ENCODE measurements at places on chromosomes 13 and 19.

DNA sequence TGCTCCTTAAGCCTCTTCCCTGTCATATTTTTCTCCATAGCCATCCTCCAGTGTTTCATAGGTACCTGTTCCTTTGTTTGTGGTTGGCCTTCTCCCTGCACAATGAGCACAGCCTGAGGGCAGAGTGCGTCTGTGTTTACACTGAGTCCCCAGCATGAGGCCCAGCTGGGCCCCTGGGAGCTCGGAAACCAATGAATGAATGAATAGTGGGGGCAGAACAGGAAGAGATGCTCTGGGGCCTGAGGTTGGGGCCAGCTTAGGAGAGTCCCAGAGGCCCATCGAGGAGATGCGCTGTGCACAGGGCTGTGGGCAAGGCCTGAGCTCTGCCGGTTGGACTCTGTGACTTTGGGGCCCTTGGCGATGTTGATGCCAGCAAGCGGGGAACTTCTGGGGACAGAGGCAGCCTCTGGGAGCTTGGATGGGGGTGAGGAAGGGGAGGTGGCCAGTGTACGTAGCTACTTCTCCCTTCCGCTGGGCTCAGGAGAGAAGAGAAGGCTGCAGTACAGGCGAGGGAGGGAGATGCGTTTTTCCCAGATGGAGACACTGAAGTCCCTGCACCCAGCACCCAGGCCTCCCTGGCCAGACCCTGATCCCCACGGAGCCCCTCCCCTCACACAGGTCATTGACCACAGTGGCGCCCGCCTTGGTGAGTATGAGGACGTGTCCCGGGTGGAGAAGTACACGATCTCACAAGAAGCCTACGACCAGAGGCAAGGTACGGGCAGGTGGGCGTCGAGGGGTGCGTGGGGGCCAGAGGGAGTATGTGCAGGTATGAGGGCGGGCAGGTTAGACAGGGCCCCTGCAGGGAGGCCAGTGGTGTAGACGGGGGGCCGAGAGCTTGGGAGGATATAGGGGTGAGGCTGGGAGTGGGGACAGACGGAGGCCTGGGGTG is 5.1 kb downstream of the TBCB start:
- no peak for DNase-seq

DNA sequence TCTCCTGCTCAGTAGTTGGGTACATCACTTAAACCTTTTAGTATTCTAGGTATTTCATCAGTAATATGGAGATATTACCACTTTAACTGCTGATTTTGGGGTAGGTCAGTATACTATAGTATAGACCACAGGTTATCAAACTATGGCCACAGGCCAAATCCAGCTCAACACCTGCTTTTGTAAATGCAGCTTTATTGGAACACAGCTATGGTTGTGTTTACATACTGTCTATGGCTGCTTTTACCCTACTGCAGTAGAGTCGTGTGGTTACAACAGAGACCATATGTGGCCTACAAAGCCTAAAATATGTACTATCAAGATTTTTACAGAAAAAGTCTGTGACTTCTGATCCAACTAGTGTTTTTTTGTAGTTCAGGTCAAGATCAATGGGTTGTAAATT is 10.3 kb downstream of the COG6 start:
- DNase-seq: no peak

DNA sequence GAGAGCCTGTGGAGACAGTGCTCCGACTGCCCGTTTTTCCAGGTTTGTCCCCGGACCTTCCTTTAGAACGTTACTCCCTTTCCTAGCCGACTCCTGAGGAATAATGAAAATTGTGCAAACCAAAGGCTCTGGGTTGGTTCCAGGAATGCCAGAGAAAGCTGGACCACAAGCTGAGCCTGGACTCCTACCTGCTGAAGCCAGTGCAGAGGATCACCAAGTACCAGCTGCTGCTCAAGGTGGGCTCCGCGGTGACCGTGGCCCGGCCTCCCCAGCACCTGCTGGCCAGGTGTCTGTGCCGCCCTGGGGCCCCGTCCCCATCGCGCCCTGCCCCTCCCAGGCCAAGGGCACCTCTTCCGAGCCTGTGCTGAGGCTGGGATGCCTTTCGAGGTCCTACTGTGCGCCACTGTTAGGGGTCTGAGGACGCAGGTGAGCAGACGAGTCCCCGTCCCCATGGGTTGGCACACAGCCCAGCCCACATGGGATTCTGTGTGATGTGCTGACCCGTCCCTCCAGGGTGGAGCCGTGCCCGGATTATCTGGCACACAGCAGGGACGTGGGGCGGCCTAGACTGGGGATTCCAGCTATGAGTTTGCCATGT is 20.5 kb upstream of the F7 start:
- no peak for DNase-seq

DNA sequence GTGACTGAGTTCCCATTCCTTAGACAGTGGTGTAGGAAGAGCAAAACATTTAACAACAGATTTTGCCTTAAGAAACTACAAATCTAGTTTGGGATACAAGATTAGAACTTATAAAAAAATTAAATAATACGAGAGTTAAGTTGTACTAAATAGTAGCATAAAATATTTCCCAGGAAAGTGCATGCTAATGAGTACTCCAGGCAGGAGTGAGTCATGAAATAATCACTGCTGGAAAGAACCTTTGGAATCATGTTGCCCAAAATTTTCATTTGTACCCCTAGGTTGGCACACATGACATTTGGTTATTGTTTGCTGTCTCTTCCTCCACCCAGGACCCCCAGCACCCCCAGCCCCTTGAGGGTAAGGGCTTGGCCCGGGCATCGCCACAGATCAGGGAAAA is 26.3 kb upstream of the KL start:
- peak; percentile 28 for DNase-seq

GRCh38 chr19:4042731-4043082 is 24.0 kb downstream of the ZBTB7A start:
- DNase-seq: no peak

GRCh38 chr13:46329624-46330023 is 57.4 kb downstream of the RUBCNL start:
- no peak for DNase-seq

DNA sequence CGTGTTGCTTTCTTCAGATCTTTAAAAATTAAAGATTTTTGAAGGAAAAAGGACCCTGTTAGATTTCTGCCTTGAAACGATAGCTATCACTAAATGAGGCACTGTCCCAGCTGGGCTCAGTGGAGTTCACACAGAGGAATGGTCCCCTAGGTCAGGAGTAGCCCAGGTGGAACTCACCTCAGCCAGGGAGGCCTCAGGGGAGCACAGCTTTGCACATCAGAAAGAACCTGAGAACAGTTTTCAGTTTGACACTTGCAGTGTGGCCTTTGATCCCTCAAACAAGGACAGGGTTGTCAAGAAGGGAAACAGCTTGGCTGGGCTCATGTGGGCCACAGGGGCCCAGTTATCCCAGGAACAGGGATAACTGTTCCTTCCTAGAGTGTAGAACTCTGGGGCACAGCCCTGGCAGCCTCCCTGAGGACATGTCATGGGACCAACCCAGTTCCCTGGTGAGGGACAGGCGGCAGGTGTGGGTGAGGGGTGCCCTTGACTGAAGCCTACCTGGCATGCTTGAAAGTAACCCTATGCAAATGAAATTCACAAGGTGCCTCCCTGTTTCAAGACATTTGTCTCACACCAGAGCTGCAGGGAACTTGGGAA is 59.4 kb downstream of the CHST8 start:
- DNase-seq: no peak

DNA sequence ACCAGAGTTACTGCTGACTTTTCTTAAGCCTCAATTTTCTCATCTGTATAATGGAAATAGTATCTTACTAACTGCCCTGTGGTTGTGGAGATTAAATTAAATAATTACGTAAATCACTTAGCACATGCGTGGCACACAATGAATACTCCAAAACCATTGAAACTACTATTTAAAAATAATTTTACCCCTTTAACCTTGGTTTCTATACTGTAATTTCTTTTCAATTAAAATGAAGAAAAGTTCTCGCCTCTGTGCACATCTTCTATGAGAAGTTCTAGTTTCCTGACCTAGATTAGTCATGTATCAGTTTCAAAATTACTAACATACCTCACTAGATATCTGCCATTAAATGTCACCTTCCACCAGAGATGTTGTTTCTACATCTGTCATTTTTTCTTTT is 5.7 kb downstream of the SLITRK1 start:
- DNase-seq: no peak

DNA sequence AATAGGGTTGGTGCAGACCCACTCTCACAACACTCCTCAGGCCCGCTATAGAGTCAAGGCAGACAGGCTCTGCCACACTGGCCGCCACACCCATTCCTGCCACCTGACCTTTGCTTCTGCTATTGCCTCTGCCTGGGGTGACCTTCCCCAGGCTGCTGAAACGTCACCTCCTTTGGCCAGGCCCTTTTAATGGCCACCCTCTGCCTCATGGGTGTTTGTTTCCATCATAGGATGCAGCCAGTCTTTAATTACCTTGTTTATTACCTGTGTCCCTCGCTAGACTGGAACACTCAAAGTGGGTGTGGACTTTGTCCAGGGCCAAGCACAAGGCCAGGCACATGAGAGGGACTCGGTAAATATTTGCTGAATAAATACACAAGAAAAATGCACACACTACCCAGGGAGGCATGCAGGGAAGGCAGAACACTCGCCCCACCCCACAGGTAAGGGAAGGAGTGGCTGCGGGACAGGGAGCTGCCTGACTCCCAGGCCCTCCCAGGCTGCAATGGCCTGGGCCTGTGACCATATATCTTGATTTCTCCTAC is 3.2 kb downstream of the LSM4 start:
- DNase-seq: no peak

DNA sequence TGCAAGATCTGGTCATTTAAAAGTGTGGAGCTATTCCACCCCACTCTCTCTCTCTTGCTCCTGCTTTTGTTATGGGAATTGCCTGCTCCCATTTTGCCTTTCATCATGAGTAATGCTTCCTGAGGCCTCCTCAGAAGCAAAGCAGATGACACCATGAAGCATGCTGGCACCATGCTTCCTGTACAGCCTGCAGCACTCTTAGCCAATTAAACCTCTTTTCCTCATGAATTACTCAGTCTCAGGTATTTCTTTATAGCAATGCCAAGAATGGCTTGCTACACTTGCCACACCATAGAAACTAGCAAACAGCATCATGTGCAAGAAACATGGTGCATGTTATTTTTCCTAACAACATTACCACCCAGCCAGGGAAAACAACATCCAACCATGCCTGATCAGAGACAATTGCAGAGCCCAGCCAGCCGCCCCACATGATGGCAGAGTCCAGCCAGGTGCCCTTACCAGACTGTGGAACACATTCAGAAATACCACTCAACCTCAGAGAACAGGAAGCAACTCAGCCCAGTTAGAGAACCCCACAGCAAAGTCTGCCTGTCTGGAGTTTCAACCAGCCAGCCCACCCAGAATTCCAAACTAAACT is 36.9 kb downstream of the SYDE1 start:
- DNase-seq: no peak

DNA sequence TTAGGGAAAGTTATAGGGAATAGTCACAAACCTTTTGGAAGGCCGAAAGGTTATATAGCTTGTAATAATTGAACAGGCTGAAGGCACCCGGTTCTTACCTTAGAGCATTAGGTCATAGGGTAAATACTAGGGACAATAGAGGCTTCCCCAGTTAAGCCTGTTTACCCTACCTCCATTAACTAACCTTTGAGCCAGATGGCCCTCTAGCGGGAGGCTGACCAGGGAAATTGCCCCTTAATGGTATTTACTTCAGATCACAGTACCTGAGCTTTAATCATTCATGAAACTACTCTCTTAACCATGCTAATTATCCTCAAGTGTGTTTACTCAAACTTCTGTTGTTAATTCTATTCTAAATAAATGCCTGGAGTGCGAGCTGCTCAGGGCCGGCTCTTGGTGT is 20.4 kb upstream of the ZNF83 start:
- DNase-seq: no peak

DNA sequence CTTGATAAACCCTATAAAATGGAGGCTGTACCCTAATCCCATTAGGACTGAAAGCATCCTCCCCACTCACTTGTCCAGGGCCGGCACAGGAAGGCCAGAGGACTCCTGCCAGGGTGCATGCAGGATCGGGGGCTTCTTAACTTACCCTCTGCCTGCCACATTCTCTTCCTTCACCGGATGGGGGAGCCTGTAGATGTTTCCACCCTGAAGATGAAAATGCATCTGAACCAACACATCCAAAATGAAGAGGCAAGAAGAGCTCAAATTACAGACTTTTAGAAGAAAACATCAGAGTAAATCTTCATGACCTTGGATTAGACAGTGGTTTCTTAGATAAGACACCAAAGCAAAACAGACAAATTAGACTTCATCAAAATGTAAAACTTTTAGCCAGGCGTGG is 25.9 kb upstream of the NAPA start:
- peak; percentile 57 for DNase-seq

DNA sequence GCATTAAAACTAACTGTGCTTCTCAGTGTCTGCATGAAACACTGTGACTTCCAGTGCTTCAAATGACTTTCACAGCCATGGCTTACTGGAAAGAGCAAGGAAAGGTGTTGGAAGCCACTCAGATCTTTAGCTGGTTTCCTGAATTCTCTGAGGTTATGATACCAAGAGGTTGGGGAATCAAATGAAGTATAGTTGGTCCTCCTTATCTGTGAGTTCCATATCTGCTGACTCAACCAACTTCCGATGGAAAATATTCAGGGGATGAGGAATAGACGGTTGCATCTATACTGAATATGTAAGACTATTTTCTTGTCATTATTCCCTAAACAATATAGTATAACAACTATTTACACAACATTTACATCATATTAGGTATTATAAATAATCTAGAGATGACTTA is 32.4 kb downstream of the EPSTI1 start:
- no peak for DNase-seq

DNA sequence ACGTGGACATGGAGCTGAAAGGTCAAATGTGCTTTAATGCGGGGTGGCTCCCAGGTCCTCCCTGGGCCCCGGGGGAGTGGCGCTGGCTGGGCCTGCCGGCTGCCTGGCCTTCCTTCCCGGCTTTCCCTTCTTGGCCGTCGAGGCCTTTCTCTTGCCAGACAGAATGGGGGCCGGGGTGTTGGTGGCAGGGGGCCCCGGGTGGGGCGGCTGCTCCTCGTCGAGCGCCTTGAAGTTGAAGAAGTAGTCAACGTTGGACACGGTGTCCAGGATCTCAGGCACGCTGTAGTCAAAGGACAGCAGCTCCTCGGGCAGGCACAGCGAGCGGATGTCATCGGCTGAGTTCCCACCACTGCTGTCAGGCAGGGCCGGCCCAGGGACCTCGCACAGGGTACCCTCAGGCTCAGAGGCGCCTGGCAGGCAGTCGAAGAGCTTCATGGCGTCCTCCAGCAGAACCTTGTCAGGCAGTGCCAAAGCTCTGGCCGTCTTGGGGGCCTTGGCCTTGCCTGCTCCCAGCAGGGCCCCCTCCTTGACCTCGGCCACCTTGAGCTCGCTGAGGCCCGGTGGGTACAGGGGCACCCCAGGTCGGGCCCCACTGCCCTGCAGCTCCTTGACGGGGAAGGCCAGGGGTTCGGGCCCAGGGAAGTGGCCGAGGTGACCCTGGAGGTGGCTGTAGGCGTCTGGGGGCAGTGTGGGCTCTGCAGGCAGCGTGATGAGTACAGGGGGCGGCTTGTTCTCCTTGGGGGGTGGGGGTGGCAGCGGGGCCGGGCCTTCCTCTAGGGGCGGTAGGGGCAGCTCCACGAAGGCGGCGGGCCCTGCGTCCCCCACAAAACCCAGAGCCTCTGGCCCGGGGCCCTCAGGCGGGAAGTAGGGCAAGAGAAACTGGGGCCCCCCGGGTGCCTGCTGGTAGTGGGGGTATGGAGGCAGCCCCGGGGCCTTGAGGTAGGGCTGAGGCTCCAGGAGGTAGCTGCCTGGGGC is 1.3 kb downstream of the PRR22 start:
- DNase-seq: no peak

- no peak for DNase-seq
Measured at GRCh38 chr13:97753942-97754670, 199.4 kb upstream of the IPO5 start.

Measured in AG20443 (cell line).